ENCODE measurements at places on chromosomes 16 and 17. TPM values are rescaled to one million over a fixed set of nuclear protein-coding genes. Genes with fewer than 3 reads are reported as not detected.

Gene CACNA1G
- total RNA-seq = 0.12 TPM

Gene DNAJA2
- 83.1 TPM for total RNA-seq

Gene TOB1
- 11.5 TPM for total RNA-seq

Gene CDK5R1
- total RNA-seq = 1.00 TPM

Gene HEATR9
- total RNA-seq = not detected

Gene C1QTNF8
- not detected for total RNA-seq

Gene P2RX1
- total RNA-seq = 0.25 TPM

Gene CDRT4
- 4.1 TPM for total RNA-seq

Gene OSGIN1
- 3.5 TPM for total RNA-seq

Gene PRKCB
- total RNA-seq = 2.4 TPM

Gene TPSAB1
- total RNA-seq = not detected

Gene HBZ
- not detected for total RNA-seq

Gene CIBAR2
- total RNA-seq = not detected

Gene FZD2
- total RNA-seq = 11.2 TPM

Gene CBFA2T3
- not detected for total RNA-seq

Gene SOX15
- 0.12 TPM for total RNA-seq

Gene STAT5B
- 31.9 TPM for total RNA-seq

Gene ALOXE3
- 0.25 TPM for total RNA-seq

Gene SLFN12
- total RNA-seq = 20.3 TPM

Gene CFAP52
- total RNA-seq = 0.11 TPM

Gene IGFALS
- under 0.01 TPM for total RNA-seq

Gene ZNF629
- total RNA-seq = 7.3 TPM

Gene BRCA1
- 20.0 TPM for total RNA-seq

Gene PLD2
- 16.7 TPM for total RNA-seq

Data from uterine smooth muscle cell (primary cell).